ENCODE measurements at places on chromosomes 3 and 15. TPM values are rescaled to one million over a fixed set of nuclear protein-coding genes. Genes with fewer than 3 reads are reported as not detected.
A peak's percentile ranks its signal among the peaks of the same experiment; 100 is the strongest.

GRCh38 chr15:57923306-57923705, 142.2 kb downstream of the ALDH1A2 start:
- peak; percentile 79 for DNase-seq

- peak; percentile 1 for DNase-seq
Observed at GRCh38 chr3:73029321-73029796, 32.1 kb upstream of the EBLN2 start.

DNA sequence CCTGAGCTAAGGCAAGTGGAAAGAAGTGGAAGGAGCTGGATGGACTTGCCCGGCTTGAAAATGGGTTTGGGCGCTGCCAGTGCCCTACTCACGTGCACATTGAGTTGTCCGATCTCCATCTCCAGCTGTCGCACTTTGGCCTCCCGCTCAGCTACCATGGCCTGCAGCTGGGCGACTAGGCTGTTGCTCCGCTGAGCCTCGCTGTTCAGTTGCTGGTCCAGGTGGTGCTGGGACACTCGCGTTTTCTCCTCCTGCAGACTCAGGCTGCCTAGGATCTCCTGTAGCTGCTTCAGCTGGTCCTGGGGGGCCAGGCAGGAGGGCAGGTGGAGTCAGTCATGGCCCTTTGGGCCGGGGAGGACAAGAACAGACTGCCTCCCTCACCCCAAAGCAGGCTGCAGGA, 33.0 kb upstream of the HHATL start:
- DNase-seq: no peak

DNA sequence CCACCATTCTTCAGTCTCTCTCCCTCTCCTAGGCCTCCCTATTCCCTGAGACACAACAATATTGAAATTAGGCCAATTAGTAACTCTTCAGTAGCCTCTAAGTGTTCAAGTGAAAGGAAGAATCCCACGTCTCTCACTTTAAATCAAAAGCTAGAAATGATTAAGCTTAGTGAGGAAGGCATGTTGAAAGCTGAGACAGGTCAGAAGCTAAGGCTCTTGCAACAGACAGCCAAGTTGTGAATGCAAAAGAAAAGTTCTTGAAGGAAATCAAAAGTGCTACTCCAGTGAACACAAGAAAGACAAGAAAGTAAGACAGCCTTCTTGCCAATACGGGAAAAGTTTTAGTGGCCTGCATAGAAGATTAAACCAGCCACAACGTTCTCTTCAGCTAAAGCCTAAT, 41.3 kb downstream of the PPM1L start:
- no peak for DNase-seq

GRCh38 chr3:65146179-65146578, 458.4 kb upstream of the ADAMTS9 start:
- DNase-seq: no peak

GRCh38 chr3:111210003-111210711, 138.5 kb downstream of the NECTIN3 start:
- no peak for DNase-seq

DNA sequence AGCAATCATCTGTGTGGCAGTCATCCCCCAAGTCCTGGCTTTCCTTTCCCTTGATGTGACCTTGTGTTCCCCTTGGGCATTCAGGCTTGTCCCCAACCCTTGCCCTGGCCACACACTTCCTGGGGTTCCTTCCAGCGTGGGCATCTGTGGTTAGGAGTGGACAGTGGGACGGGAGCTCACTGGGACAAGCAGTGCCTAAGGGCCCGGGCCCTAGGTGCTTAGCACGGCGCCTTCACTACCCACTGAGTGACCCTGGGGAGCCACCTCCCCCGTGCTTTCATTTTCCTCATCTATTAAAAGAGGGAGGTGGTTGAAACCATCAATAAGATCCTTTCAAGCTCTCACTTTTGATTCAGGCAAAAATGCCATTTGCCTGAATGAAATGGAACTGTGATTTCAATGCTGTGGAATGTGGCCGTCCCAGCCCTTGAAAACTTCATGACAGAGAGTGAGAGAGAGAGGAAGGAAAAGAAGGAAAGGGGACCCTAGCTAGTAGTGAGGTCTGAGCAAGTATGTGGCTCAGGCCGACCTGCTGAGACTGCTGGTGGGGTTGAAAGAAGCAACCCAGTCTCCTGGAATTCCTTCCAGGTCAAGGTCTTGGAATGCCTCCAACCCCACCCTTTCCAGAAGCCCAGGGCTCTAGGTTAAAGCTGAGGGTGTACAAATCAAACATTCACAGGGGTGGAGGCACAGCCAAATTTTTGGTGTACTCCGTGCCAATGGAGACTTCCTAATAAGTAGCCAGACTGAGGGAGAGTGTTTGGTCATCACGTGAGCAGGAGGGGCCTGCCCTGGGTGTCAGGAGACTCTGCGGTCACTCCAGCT, 302.9 kb downstream of the TLE3 start:
- DNase-seq: peak; percentile 25

DNA sequence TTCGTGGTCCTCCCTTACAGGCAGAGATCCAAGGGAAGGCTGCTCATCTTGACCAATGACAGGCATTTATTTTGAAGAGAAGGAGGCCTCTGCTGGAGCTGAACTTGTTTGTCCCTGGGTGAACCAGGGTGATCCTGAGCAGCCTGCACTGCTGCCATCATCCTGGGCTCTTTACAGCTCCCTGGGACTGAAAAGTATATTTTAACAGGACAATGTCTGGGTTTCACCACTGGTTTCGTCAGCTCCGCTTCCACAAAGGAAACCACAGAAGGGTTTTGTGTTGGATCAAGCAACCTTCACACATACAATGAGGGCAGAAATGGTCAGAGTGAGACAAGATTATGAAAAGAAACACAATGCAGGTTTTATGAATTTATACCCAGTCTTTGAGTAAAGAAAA, 400.7 kb upstream of the TPM1 start:
- no peak for DNase-seq

DNA sequence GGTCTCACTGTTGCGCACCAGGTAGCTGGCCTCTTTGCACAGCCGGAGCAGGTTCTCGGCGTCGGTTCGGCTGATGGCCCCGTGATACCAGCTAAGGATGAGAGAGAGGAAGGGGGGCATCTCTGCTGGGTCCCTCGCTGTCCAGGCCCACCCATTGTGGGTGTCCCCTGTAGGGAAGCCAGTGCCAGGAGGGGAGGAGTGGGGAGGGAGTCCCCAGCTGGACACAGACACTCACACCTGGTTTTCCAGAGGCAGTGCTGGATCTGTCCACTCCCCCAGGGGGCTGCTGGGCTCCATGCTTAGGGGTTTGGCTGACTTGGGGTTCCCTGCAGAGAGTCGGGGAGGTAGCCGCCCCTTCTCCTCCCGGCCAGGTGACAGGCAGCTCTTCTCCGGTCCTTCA, 15.9 kb downstream of the SHF start:
- no peak for DNase-seq

- DNase-seq: no peak
Observed at GRCh38 chr15:79629687-79630086, 197.6 kb downstream of the MINAR1 start.

DNA sequence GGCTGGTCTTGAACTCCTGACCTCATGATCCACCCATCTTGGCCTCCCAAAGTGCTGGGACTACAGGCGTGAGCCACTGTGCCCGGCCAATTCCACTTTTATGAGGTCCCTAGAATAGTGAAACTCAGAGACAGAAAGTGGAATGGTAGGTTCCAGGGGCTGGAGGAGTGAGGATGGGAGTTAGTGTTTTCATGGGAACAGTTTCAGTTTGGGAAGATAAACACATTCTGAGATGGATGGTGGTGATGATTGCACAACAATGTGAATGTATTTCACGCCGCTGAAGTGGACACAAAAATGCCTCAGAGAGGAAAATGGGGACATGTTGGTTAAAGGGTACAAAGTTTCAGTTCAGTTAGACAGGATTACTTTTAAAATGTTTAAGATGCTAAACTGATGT, 22.5 kb upstream of the HDAC11 start:
- no peak for DNase-seq

UROC1 gene
- polyA plus RNA-seq: 0.14 TPM

VIPR1 gene
- polyA plus RNA-seq: 2.8 TPM

VILL gene
- polyA plus RNA-seq: 7.5 TPM

Measured in hindlimb muscle (tissue), 1 donor.